ENCODE measurements at places on chromosomes 12 and 14.

DNA sequence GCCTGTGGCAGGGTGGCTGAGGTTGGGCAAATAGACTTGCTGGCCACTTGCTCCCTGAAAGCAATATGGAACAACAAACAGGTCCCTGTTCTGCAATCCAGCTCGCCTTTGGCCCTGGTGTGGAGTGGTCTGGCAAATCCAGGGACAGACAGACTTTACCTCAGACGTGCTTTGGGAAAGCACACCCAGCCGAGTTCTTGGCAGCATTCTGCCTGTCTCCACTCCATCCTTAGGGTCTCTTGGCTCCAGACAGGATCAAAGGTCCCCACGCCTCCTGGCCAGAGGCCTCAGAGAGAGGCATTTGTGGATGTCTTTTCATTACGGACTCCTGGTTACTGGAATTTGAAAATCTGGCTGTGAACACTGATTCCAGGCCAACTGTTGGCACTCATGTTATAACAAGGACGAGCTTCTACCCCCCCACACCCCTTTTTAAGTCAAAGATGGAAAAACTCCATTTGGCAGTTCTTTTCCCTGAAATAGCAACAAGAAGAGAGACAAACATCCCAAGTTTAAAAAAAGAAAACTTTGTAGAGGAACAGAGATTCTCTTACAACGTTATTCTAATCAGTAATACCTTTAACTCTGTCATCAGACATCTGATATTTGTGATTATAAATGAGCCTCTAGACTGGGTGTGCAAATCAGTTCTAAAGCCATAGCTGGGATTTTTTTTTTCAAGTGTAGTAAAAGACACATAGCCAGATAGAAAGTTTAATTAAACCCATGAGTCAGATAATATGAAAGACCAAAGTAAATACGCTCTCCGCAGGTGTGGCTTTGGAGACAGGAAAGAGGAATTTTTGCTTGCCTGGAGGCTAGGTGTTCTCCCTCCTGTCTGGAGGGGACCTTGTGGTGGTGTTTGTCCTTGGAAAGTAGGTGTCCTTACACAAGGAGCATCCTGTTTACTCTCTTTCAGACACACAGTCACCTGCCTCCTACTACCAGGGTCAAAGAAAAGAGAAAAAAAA, 60.7 kb downstream of the GALNT8 start:
- no peak for DNase-seq

DNA sequence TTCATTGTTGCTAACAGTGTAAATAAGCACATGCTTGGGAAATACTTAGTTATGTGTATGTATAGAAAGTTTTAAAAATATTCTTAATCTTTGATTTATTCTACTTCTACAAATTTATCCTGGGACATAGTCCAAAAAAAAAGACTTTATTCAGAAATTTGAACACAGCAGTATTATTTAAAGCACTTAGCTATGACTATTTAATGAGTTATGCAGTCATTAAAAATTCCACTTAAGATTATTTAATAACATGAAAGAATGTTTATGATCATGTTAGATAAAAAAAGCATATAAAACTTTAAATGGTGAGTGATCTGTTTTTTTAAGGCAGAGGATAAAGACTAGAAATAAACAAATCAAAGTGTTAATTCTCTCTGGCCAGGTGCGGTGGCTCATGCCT, 78.3 kb downstream of the BAZ1A start:
- no peak for DNase-seq

DNA sequence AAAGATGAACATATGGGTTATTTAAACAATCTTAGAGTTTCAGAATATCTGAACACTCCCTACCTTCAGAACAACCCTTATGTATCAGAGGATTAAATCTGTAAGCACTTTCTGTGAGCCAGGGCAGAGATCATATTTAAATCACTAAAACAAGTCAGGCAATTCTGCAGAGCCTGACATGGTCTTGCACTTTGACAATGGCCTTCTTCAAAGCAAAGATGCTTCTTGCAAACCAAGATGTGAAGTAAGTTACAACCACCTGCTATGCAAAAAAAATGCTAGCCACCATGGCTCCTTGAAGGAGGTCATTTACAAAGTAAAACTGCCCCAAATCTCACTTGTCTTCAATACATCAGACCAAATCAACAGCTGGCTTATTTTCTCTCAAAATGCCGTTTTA, 3.2 kb downstream of the PPP1CC start:
- DNase-seq: no peak

- no peak for DNase-seq
Observed at GRCh38 chr12:64407342-64408223, 3.4 kb downstream of the XPOT start.

DNA sequence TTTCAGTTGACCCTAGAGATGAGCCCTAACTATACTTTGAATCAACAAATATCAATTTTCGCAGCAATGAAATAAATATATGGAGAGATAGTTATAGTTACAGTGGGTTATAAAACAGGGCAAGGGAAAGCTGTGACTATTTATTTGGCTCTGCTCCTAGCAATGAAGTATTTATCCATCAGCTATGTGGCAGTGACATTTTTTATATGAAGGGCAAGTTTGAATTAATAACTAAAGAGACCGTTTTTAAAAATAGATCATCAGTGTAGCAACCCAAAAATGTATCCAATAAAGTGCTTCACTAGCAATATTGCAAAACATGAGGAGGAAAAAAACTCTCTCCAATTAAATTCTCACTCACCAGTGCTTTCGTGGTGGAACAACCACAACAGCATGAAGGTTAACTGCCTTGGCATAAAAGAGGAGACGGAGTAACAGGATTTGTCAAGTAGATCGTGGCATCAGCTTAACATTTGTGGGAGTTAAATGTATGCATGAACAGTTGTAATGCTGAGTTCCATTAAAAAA, 58.1 kb upstream of the NUDT4 start:
- no peak for DNase-seq

DNA sequence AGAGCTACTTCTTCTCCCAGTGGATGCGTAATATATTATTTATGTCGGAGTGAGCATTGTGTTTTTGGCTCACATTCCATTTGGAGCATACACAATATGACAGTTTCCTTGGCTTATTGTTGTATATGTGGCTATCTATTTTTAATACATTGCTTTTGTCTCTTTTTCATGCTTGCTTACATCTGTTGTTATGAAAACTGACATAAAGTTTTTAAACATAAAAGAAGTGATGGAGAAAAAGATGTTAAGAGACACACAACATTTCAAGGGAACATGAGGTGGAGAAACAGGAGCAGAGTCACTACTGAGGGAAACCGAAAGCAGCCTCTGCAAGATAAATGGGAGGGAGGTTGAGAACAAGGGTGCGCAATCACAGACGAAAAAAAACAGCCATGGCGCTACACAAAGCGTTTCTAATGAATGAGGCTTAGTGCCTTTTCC, 228.4 kb upstream of the NPAS3 start:
- no peak for DNase-seq

GRCh38 chr12:8572507-8572906, 31.8 kb upstream of the CLEC4E start:
- DNase-seq: no peak

- no peak for DNase-seq
Observed at GRCh38 chr14:33674927-33675326, 275.9 kb downstream of the EGLN3 start.

GRCh38 chr14:93892923-93893558, 34.1 kb upstream of the FAM181A start:
- DNase-seq: peak; percentile 51

DNA sequence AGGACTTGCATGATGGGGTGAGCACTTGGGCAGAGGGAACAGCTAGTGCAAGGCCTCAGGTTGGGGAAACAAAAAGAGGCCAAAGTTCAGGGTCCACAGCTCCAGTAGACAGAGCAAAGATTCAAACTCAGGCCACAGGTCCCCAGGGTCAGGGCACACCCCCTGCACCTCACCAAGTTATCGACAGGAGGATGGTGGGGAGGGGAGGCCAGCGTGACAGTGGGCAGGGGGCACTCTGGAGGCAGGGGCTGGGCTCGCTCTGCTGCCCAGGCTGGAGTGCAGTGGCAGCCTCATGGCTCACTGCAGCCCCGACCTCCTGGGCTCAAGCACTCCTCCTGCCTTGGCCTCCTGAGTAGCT, 32.4 kb upstream of the ULK1 start:
- no peak for DNase-seq

- DNase-seq: no peak
Observed at GRCh38 chr12:83046019-83046418, 359.3 kb downstream of the TMTC2 start.

GRCh38 chr12:93959657-93960056, 188.7 kb upstream of the PLXNC1 start:
- DNase-seq: no peak

DNA sequence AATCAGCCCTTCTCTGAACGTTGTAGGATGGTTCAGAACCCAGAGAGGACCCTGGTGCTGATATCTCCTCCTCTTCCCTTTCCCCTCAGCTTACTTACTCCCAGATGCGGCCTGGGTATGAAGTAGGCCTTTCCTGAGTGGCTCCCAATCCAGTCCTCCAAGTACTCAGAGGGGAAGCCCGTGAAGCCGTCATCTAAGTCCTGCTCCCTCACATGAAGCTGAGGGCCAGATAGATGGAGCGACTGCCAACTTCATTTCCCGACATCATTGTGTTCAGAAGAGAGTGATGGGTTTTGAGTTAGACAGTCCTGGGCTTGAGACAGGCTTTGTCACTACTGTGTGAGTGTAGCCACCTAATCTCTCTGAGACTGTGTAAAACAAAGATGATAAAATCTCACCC, 2.7 kb downstream of the APOLD1 start:
- no peak for DNase-seq

- DNase-seq: no peak
Observed at GRCh38 chr12:87216436-87216835, 812.8 kb downstream of the C12orf50 start.
